ENCODE measurements at places on chromosomes 6 and 20.

DNA sequence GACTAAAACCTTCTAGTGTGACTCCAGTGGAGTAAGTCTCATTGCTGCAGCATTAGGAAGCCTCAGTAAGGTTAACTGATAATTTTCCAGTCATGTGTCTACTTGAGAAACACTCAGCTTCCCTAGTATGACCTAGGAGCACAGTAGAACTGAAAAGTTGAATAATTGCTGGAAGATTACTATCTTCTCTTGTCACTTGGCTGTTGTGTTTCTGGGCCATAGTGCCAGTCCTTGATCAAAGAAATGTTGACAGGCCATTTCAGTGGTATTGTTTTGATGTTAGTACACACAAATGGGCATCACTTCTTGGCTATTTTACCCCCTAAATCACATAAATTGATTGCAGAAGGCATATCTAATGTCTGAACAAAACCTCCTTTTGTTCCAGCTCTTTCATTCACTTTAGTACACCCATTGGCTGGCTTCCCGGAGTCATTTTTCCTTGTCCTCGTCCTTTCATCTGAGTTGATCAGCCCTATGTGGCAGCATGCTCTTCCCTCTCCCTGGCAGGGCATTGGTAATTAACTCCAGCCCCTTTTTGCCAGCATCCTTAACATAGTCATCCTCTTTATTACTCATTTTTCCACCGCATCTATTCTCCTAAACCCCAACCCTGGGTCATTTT is 6.0 kb downstream of the ENPP3 start:
- no peak for DNase-seq

DNA sequence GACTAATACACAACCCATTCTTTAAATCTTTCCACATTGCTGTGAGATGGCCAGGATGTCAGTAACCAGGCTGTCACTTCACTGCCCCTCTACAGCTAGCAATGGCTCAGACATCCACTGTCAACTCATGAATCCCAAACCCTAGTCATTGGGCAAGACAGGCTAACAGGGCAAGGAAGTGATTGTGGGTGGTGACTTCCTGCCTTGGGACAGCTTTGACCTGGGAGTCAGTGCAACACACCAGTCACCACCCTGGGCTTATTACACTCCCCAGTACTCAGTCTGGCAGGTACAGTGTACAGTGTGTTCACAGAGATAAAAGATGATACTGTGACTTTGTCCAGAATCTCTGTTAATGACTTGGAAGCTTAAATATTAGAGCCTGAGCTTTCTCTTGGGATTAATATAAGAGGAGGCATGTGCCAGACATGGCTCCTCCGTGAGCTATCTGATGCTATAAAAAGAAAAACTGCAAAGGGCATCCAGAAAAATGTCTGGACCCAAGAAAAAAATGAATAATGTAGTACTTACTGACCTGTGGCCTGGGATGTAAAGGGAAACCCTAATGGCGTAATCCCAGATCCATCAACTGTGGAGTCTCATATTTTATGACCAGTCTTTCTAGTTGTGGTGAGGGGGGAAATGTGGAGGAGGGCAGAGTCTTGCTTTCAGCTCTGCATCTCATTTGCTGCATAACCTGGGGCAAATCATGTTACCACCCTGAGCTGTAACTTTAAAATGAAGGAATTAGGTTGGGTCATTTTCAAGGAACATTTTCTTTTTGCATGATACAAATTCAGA is 244.4 kb downstream of the SLC24A3 start:
- no peak for DNase-seq

DNA sequence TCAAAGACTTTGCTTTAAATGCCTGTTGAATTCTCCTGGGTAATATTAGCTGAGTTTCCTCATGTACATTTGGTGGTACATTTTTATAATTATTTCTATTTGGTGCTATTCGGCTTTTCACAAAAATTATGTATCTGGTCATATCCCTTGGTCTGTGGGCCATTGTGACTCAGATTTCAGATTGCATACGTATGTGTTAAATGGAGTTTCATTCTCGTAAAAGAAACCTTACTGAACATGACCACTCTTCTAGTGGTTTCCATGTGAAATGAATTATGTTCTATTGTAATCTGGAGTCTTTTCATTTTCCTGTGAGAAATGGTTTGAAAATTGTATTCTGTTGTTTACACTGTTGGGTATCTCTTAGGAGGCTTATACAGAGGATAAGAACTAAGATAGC is 386.2 kb upstream of the FLRT3 start:
- no peak for DNase-seq

GRCh38 chr6:90209527-90209926 is 87.1 kb downstream of the BACH2 start:
- no peak for DNase-seq

GRCh38 chr6:160895562-160895961 is 96.0 kb upstream of the MAP3K4 start:
- no peak for DNase-seq

DNA sequence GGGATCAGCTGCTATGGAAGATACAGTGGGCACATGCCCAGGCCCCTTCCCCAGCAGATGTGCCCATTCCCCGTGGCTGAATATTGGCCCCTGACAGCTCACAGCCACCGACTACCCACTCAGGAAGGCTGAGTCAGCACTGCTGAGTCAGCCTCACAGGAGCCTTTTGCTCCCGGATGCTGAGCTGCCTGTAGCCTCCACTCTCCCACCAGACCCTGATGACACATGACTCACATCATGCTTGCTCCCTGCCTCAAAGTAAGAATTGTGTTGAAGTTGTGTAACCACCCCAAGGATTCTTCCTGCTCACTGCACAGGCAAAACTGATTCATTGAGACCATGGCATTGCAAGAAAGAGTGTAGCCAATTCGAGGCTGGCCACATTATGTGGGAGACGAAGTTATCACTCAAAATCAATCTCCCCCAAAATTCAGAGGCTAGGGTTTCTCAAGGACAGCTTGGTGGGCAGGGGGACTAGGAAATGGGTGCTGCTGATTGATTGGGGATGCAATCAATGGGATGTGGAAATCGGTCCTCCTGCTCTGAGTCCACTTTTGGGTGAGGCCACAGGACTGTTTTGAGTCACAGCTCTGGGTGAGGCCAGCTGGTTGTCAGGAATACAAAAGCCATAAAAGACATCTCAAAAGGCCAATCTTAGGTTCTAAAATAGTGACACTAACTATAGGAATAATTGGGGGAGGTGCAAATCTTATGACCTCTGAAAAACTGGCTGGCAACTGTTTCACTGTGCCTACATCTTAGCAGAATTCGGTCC is 556.6 kb upstream of the CDH4 start:
- no peak for DNase-seq

GRCh38 chr6:51466427-51466826 is 621.0 kb downstream of the PKHD1 start:
- peak; percentile 73 for DNase-seq

- no peak for DNase-seq
Observed at GRCh38 chr6:143605906-143606521, 71.8 kb upstream of the PHACTR2 start.

GRCh38 chr6:149939909-149940671 is 1.7 kb upstream of the ULBP2 start:
- DNase-seq: peak; percentile 44

- DNase-seq: no peak
Observed at GRCh38 chr20:16740365-16741072, 7.6 kb upstream of the OTOR start.

DNA sequence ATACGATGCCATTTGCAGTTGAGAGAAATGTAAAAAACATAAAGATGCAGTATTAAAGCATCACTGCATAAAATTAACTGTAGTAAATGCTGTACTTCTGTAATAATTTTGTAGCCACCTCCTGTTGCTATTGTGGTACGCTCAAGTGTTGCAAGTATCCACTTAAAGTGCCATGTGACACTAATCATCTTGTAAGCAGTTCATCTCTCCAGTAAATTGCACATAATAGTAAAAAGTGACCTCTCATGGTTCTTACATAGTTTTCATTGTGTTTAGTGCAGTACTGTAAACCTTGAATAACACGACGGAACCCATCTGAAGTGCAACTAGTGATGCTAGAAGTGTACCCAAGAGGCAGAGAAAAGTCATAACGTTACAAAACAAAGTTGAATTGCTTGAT is 190.1 kb upstream of the VGLL2 start:
- DNase-seq: no peak

DNA sequence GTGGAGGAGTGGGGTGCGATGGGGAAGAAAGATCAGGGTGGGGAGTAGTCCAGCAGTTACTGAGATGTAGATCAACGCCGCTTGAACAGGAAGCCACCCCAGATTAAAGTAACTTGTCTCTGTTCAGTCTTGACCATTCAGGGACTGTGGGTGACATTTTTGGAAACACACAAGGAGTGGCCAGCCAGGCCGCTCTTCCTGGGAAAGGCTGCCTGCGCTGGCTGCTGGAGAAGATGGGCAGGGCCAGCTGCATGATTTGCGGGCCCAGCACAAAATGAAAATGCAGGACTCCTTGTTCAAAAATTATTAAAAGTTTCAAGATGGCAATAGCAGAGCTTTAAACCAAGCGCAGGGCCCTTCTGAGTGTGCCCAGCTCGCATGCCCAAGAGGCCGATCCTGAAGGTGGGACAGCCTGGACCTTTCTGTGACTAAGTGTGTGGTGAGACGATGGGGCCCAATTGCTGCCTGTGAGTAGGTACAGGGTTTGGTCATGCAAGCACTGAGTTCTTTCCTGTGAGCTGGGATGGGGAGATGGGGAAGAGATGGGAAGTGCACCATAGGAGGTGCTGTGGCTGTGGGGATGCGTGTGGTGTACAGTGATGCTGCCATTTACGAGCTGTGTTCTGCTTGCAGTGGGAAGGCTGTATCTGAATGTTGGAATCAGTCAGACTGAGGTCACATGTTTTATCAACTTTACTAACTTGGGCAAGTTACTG is 51.3 kb downstream of the DAAM2 start:
- DNase-seq: no peak

DNA sequence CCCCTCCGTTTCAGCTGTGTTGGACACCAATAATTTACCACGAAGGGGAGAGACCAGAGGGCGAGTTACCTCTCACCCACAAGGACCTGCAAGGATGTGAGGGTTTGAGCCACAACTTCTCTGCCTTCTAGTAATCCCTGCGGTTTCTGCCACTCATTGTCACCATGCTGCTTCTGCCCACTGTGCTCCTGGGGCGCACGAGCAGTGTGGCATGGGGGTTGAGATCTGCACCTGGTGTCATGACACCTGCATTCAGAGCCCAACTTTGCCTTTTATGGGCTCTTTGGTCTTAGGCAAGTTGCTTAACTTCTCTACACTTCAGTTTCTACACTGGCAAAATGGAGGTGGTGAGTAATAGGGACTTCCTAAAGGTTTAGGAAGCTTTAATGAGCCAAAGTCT is 84.9 kb downstream of the SOBP start:
- no peak for DNase-seq

GRCh38 chr6:149484733-149485700 is at the start of gene ZC3H12D:
Gene ZC3H12D, minus strand, starts transcription at chr6:149485014. Its CDS starts 10,471 bp downstream, at chr6:149474543.
- DNase-seq: no peak

DNA sequence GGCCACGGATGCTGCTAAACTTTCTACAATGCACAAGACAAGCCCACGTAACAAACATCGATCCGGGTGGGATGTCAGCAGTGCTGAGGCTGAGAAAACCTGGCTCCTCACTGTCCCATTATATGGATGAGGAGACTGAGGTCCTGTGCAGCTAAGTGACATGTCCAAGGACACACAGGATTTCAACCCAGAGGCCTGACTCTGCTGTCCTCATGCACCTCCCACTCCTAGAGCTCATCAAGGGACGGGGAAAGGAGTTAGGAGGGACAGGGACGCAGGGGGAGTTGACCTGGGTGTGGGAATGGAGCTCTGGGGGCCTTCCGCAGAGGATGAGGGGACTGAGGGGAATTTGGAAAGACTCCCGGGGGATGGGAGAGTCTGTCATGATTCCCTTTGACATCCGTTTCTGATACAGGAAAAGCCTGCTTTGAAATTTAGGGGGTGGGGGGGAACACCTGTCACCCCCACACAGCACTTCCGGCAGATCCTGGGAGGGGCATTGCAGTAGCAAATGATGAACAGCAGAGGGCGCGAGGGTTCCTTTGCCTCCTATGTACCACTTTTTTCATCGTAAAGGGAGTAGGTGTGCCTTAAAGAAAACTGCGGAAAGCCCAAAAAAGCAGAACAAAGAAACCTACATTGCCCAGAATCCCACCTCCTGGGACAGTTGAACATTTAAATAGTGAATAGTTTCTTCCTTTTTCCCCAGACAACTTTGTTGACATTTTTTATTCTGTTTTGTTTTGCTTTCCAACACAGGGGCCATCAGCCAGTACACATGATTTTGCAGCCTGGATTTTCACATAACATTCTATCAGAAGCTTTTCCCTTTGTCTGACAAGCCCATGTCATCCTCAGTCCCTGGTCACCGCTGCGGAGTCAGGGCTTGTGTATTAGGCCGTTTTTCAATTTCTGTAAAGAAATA is 48.6 kb downstream of the SLC2A10 start:
- DNase-seq: peak; percentile 74

DNA sequence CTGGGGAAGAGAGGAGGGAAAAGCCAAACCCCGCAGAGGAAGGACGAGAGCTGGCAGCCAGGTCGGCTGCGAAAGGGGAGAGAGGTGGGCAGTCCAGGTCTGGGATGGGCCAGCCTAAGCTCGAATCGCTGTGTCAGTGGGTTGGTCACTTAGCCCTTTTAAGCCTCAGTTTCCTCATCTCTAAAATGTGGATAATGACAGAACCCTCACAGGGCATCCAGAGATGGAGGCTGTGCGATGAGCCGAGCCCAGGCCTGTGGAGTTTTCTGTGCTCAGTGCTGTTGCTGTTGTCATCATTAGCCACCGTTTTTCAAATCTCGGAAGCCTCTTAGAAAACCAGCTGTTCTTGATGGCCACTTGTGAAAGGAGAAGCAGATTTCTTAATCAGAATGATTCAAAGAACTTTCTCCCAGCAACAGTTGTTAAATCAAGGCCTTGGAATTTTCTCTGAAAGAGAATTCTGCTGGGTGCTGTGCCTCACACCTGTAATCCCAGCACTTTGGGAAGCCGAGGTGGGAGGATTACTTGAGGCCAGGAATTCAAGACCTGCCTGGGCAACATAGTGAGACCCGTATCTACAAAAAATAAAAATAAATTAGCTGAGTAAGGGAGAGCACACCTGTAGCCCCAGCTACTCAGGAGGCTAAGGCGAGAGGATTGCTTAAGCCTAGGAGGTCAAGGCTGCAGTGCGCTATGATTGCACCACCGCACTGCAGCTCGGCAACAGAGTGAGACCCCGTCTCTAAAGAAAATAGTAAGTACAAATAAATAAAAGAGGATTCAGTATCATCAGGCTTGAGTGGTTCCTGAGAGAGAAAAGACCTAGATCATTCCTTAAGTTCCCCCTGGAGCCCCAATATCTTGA is 46.3 kb upstream of the ENTPD6 start:
- no peak for DNase-seq

Data from ecto neural progenitor cell (in vitro differentiated cells).